ENCODE measurements at places on chromosomes 2 and 18.

DNA sequence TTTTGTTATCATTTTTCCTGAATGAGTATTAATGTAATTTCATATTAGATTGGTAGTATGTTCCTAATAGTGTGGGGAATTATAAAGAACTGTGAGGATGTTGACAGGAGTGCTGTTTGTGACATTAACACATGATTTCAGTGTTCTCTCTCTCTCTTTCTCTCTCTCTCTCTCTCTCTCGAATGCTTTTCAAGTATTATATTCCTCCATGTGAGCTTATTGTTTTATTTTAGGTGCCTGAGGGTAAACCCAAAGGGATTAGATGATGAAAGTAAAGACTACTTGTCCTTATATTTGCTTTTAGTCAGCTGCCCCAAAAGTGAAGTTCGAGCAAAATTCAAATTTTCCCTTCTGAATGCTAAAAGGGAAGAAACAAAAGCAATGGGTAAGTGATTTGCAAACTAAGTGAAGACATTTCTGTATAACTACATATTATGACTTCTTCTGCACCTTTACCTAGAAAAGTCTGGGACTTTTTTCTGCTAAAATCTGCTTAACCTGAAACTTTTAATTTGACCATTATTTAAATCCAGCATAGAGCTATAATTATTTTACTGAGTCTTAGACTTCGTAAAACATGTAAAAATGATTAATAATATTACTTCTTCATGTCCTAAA is 49.2 kb downstream of the SPOPL start:
- DNase-seq = no peak

DNA sequence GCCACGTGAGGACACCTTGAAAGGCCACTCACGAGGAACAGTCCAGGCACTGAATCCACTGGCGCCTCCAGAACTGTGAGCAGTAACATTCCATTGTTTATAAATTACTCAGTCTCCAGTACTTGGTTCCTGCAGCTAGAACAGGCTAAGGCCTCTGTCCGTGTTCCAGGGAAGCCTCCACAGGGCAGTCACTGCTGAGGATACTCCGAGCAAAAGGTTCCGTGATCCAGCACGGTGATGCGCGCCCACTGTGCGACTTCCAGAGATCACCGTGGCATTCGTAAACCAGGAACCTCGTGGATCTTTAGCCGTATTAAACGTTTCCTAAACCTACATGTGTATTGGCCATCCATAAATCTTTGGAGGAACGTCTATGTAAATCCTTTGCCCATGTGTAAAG is 51.5 kb upstream of the SALL3 start:
- no peak for DNase-seq

DNA sequence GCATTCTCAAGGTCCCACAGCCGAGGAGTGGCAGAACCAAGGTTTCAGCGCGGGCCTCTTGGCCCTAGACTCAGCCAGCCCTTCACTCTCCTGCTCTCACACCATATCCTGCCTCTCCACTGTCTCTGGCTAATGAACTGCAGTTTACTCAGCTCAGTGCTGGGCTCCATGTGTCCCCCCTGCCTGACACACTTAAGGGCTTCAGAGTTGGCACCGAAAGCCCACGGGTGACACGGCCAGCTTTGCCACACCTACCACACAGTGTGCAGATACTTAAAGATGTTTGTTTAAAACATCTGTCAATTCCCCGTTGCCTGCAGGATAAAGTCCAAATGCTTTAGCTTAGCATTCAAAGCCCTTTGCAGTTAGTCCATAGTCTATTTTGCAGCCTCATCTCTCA is 241.2 kb downstream of the SEPTIN10 start:
- no peak for DNase-seq

DNA sequence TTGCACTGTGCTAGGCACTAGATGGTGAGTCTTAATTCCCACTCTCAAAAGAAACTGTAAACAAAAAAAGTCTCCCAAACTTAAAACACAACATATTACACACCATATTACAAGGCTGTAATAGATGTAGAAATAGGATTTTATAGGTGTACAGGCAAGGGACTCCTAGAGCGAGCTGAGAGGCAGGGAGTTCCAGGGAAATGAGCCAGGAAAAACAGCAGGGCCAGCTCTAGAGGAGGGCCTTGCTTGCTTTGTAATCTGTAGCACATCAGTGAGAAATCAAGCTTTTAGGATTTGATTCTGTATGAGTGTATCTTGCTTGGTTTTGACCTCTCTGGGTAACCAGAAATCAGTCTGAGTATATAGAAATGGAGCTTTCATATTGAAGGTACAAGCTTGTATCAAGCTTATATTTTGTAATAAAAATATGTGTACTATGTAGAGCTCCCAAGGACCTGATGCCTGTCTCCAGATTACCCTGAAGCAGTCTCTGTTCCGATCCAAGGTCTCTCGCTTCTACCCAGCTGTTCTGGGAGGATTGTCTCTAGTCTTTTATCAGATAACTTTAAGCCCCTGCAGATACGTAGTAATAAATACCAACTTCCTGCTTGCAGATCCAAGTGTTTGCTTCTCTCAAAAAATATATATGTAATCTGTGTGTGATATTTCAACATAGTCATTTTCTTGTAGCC is 73.0 kb downstream of the MYO1B start:
- DNase-seq = no peak

- no peak for DNase-seq
Observed at GRCh38 chr2:103660947-103661346, 899.1 kb downstream of the TMEM182 start.

GRCh38 chr2:237540823-237541222 is 25.6 kb upstream of the PRLH start:
- DNase-seq = no peak

- DNase-seq = no peak
Observed at GRCh38 chr2:198143793-198144192, 339.4 kb downstream of the PLCL1 start.

DNA sequence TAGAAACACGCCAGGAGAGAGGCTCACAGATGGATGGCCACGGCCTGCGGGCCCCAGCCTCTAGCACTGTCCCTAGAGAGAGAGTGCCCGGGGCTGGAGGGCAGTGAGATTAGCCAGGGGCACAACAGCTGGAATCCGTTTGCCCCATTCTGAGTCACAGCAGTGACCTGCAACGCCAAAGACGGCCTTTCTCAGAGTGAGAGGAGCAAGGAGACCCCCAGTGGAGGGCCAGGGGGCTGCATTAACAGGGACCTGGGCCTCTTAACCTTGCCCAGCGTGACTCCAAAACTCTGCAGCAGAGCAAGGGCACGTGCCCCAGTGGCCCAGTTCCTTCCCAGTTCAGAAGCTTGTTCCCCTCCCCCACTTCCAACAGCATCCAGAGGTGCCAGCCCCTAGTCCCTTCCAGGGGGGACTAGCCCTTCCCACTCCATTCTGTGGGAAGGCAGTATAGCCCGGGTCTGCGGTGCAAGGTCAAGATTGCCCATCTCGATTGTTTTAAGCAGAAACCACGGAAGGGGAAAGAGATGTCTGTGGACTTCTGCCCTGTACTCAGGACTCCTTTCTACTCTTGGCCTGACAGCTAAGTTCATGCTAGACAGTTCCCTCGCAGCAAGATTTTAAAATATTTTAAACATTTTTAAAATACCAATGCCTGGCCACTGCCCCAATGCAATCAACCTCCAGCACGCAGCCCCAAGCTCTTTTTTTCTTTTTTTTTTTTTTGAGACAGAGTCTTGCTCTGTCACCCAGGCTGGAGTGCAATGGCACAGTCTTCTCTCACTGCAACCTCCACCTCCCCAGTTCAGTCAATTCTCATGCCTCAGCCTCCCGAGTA is 50.9 kb upstream of the BIN1 start:
- DNase-seq = no peak

- DNase-seq = no peak
Observed at GRCh38 chr2:10146366-10147005, 23.9 kb downstream of the RRM2 start.
